Ovary (tissue), 10 donors: ENCODE measurements at places on chromosomes 7 and 10. TPM values are rescaled to one million over a fixed set of nuclear protein-coding genes. Genes with fewer than 3 reads are reported as not detected.

- DNase-seq: no peak
- no peak overlapping the region for H3K4me3 ChIP-seq
- H3K4me1 ChIP-seq: peaks cover 5% of the 10 kb centered on the region
Measured at GRCh38 chr7:105030447-105030846, 16.4 kb downstream of the KMT2E start.

DNA sequence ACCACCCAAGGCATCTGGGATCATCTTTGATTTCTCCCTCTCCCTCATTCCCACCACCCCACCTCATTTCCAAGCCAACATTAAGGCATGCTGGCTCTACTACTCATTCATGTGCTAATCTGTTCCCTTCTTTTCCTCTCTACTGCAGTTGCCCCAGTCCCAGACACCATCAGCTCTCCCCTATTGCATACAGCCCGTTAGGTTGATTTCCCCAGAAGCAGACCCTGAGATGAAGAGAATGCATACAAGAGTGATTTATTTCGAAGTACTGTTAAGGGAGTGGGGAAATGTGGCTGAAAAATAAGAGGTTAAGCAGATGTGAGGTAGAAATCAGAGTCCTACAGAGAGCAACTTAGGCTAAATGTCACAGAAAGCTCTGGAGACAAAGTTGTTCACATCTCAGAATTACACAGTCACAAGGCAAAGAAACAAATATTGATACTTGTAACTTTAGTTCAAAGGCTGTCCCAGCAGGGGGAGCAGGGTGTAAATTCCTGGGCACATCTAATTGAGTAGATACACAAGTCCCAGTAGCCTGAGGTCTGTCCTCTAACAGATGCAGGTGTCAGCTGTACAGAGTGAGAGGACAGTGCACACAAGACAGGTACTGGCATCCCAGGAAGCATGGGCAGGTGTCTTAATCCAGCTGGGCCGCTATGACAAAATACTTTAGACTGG lies 20.9 kb downstream of the AKR1D1 start:
- no peaks in the 10 kb centered on the region for H3K27me3 ChIP-seq
- no peak overlapping the region for H3K27ac ChIP-seq

GRCh38 chr7:149773446-149774236 lies at the start of gene ZNF467:
TSS of gene ZNF467 (minus strand) at chr7:149773588. CDS start at chr7:149771032, 2,556 bp downstream.
- peaks cover 7% of the 10 kb centered on the region for H3K4me1 ChIP-seq
- peak within 1 kb of the TSS; percentile 52 for H3K4me3 ChIP-seq
- H3K36me3 ChIP-seq: no peaks in the 10 kb centered on the region
- DNase-seq: peak; percentile 79
- no peaks in the 10 kb centered on the region for H3K27me3 ChIP-seq

- no peak overlapping the region for H3K27ac ChIP-seq
- no peak overlapping the region for H3K4me3 ChIP-seq
- H3K36me3 ChIP-seq: no peaks in the 10 kb centered on the region
- peaks cover 3% of the 10 kb centered on the region for H3K4me1 ChIP-seq
- DNase-seq: no peak
- no peaks in the 10 kb centered on the region for H3K27me3 ChIP-seq
Measured at GRCh38 chr10:125769175-125769574, 6.4 kb downstream of the MMP21 start.

- no peak for DNase-seq
- H3K4me1 ChIP-seq: peaks cover 3% of the 10 kb centered on the region
- H3K36me3 ChIP-seq: no peaks in the 10 kb centered on the region
- no peak overlapping the region for H3K27ac ChIP-seq
Measured at GRCh38 chr7:7765422-7765821, 47.0 kb upstream of the RPA3 start.

GRCh38 chr7:151011097-151011409 lies 13.2 kb downstream of the ATG9B start:
- H3K4me1 ChIP-seq: peaks cover 5% of the 10 kb centered on the region
- no peaks in the 10 kb centered on the region for H3K27me3 ChIP-seq
- no peak overlapping the region for H3K27ac ChIP-seq
- DNase-seq: no peak
- no peaks in the 10 kb centered on the region for H3K36me3 ChIP-seq

- no peak for DNase-seq
- H3K4me3 ChIP-seq: no peak overlapping the region
- H3K27ac ChIP-seq: no peak overlapping the region
- H3K27me3 ChIP-seq: no peaks in the 10 kb centered on the region
- H3K36me3 ChIP-seq: no peaks in the 10 kb centered on the region
Measured at GRCh38 chr10:8230902-8231301, 176.4 kb downstream of the GATA3 start.

PRPS1L1 gene
- total RNA-seq: not detected

GRCh38 chr7:131336956-131337355 lies 9.3 kb downstream of the MKLN1 start:
- H3K36me3 ChIP-seq: no peaks in the 10 kb centered on the region
- H3K27me3 ChIP-seq: no peaks in the 10 kb centered on the region

DNA sequence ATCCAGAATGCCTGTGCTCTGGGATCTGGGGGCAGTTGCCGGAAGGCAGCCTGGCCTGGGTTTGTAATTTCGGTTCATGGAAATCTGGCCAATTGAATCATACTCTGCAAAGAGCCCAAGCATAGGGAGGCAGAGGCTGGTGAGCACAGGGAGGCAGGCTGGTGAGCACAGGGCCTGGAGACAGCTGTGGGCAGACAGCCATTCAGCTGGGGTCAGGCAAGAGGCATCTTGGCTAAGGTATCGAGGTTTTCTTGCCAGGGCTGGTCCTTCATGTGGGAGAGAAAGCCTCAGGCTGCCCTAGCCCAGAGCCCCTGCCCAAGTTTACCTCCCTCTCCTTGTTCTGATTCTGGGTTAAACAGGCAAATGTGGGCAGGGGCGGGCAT lies 63.7 kb upstream of the BAIAP2L1 start:
- no peaks in the 10 kb centered on the region for H3K36me3 ChIP-seq
- no peak overlapping the region for H3K27ac ChIP-seq
- H3K4me1 ChIP-seq: no peaks in the 10 kb centered on the region
- no peaks in the 10 kb centered on the region for H3K27me3 ChIP-seq

DNA sequence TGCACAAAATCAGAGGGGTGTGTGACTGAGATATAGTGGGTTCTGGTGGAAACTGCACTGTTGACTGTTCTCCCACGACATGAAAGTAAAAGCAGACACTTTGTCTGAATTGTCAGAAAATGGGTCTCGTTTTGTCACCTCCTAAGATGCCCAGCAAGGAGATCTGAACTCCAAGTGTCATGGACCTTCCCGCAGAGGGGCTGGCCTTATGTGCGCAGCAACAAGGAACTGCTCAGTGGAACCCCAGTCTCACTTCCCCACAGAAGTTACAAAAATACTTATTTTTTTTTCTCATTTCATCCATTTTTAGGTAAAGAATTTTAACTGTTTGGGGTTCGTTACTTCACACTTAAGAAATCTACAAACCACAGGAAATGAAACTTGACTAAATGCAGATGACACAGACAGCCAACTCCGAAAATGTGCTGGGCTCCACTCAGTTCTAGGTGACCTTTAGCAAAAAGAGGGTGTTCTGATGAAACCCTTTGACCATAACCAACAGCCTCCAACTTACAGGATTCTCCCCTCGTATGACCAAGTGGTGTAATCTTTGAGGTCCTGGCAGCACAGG lies 115.0 kb downstream of the FAM107B start:
- H3K36me3 ChIP-seq: no peaks in the 10 kb centered on the region
- no peaks in the 10 kb centered on the region for H3K27me3 ChIP-seq
- no peak overlapping the region for H3K4me3 ChIP-seq
- H3K4me1 ChIP-seq: no peaks in the 10 kb centered on the region
- no peak for DNase-seq

- H3K4me1 ChIP-seq: peaks cover 1% of the 10 kb centered on the region
- no peak overlapping the region for H3K27ac ChIP-seq
- H3K4me3 ChIP-seq: no peak overlapping the region
- no peaks in the 10 kb centered on the region for H3K36me3 ChIP-seq
Measured at GRCh38 chr10:77859200-77859864, 67.2 kb downstream of the DLG5 start.

CREM gene
- total RNA-seq: 41.5 TPM

- no peaks in the 10 kb centered on the region for H3K36me3 ChIP-seq
- H3K27me3 ChIP-seq: no peaks in the 10 kb centered on the region
- no peak overlapping the region for H3K4me3 ChIP-seq
- H3K4me1 ChIP-seq: peaks cover 18% of the 10 kb centered on the region
- DNase-seq: no peak
- no peak overlapping the region for H3K27ac ChIP-seq
Measured at GRCh38 chr7:2199956-2200583, 32.7 kb downstream of the MAD1L1 start.

GRCh38 chr10:110860576-110861241 lies 11.0 kb upstream of the PDCD4 start:
- peaks cover 18% of the 10 kb centered on the region for H3K4me1 ChIP-seq
- H3K4me3 ChIP-seq: no peak overlapping the region
- no peak overlapping the region for H3K27ac ChIP-seq
- no peak for DNase-seq
- H3K27me3 ChIP-seq: no peaks in the 10 kb centered on the region

DNA sequence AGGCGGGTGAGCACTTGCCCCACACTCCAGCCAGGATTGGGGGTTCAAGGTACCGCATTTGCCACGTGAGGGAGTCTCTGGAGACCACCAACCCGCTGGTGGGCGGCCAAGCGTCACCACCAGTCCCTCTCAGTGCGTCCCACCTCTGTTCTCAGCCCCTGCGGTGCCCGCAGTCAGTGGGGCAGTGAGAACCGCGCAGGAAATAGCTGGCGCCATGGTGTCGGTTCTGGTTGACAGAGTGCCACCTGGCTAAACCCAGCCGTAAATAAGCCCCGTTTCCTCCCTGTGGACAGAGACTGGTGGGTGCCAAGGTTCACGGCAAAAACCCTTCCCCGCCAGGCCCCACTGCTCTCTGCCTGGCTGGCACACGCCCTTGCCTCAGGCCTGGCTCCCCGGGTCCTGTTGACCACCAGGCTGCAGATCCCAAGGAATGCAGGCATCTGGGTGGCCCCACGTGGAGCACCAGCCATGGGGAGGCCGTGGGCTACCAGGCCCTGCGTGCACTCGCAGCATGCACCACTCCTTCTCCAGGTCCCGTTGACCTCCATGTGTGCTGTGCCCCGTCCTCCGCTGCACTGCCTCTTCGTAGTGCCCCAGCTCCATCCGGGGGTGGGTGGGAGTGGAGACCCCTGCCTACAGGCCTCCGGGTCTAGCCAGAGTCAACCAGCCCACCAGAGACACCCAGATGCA lies 140.0 kb downstream of the LHPP start:
- no peaks in the 10 kb centered on the region for H3K4me1 ChIP-seq
- no peak overlapping the region for H3K4me3 ChIP-seq
- H3K27ac ChIP-seq: no peak overlapping the region
- DNase-seq: no peak

DNA sequence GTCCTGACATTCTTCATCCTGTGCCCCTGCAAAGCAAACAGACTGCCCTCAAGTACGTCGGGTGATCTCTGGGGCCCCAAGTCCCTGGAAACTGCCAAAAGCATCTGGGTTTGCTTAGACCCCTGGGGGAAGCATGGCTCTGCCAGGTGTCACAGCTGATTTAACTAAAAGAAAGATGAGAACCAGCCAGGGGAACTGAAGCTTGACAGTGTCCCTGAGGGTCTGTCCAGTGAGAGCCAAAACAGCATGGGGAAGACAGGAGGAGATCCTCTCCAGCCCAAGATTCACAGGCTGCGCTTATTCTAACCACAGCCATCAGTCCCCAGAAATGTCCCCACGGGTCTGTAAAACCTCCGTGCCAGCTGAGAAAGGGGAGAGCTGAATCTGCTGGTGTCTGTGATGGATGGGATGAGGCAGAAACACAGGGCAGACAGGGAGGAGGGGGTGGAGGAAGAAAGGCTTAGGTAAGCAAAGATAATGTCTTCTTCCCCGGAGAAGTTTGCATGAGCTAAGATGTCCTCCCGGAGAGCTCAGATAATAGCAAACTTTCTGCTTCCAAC lies 21.3 kb downstream of the CCDC3 start:
- no peaks in the 10 kb centered on the region for H3K27me3 ChIP-seq
- DNase-seq: no peak
- peaks cover 10% of the 10 kb centered on the region for H3K4me1 ChIP-seq

ZNF12 gene
- total RNA-seq: 23.6 TPM

ADAP1 gene
- 3.9 TPM for total RNA-seq

- H3K4me3 ChIP-seq: no peak overlapping the region
- H3K27ac ChIP-seq: peak overlapping the region; percentile 74
- H3K4me1 ChIP-seq: peaks cover 27% of the 10 kb centered on the region
- peak; percentile 15 for DNase-seq
- H3K27me3 ChIP-seq: no peaks in the 10 kb centered on the region
- H3K36me3 ChIP-seq: no peaks in the 10 kb centered on the region
Measured at GRCh38 chr10:92124616-92125143, 166.2 kb downstream of the CPEB3 start.
